DMS79 treated with DMSO at 0.1 percent for 48 hours (cell line): ENCODE measurements at places on chromosomes 16 and 17.

- no peak for DNase-seq
Measured at GRCh38 chr16:85751698-85752501, 1.0 kb upstream of the C16orf74 start.

DNA sequence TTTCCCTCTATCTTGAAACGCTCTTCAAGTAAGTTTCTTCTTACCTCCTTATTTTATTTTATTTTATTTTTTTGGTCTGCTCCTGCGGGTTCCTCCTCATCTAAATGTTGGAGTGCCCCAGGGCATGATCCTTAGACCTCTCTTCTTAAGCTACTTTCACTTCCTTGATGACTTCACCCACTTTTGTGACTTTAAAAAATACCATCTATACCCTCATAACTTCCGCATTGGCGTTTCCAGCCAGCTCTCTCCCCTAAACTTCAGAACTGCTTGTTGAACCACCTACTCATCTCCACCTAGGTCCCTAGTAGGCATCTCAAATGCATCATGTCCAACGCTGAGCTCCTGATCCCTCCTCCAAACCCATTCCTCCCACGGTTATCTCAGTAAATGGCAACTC lies 51.4 kb upstream of the NFAT5 start:
- DNase-seq, result no peak

DNA sequence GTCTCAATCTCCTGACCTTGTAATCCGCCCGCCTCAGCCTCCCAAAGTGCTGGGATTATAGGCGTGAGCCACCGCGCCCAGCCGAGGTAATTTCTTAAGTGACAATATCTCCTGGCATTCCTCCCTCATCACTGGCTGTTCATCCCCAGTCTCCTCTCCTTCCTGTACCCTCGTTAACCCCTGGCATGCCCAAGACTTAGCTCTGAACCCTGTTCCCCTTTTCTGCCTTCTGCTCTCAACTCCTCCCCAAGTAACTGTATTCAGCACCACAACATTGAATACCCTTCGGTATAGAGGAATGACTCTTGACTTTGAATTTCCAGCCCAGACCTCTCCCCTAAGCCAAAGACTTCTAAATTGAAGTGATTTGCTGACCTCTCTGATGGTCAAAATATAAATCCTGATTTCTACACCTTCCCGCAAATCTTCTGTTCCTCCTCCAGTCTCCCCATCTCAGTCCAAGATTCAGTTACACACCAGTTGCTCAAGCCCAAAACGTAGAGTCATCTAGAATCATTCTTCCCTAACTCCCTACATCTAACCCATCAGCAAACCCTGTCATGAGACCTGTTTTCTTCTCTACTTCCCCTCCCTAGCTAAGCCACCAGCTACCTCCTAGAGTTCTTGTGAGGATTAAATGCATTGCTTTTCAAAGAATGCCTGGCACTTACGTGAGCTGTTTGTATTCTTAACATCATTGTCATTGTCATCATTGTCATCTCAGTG lies 14.8 kb downstream of the PMP22 start:
- no peak for DNase-seq

DNA sequence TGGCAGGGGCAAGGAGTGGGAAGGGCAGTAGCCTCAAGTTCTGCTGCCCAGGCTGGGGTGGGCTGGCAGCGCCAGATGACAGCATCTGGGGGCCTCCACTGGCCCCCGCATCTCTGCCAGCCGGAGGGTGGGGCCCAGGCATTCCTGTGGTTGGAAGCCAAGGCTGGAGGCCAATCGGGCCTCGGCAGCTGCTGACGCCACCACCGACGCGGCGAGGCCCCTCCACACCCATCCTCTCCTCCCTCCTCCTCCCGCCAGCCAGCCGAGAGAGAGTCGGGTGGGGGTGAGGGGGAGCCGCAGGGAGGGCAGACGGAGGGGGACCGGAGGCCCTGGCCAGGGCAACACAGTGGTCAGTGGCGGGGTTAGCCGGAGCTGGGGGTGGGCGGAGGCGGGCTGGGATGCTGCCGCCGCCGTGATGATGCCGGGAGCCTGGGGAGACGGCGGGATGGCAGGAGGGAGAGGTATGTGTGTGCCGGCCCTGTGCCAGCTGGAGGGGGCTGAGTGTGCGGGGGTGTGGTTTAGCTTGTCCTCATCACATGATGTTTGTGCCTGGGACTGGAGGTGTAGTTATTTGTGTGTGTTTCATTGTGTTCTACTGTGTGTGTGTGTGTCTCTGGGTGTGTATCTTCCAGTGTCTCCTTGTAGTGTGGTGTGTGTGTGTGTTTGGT lies 36.6 kb downstream of the ARHGAP23 start:
- DNase-seq, result peak; percentile 63

GRCh38 chr17:40442392-40443195 lies 656 bp upstream of the IGFBP4 start:
- no peak for DNase-seq

DNA sequence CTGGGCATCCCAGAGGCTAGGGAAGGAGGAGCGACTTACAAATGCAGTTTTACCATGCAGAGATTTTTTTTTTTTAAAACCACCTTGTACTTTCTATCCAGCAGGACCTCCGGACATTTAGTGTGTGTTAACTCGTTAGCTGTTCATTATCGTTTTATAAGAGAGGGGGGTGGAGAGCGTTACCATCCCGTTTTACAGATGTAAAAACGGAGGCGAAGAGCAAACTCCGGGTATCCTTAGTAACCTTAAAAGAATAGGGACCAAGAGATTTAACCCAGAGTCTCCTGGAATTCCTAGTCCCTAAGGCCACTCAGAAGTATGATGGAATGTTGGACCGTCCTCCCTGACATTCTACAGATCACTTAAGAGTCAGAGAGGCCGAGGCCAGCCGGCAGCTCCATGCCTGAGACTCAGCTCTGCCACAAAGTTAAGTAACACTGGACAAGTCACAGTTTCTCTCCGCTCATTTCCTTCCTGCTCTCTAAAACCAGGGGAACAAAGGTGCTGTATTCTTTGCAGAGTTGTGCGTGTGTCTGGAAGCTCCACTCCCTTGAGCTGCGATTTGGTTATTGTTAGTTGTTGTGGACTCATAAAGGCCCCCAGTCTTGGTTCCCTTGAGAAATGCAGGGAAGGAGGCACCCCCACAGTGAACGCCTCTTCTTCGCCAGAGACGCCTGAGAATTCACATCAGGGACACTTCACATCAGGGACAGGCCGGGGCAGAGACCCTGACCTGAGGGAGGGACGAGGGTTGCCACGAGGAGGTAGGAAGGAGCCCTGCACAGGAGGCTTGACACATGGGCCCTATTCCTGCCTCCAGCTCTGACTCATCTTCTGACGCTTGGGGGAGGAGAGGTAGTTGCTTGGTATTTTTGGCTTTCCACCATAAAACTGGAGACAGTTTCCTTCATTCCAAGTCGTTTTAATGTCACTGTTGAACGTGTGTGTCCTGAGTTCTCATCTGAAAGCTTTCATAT lies 1.2 kb downstream of the DUSP14 start:
- DNase-seq, result no peak

DNA sequence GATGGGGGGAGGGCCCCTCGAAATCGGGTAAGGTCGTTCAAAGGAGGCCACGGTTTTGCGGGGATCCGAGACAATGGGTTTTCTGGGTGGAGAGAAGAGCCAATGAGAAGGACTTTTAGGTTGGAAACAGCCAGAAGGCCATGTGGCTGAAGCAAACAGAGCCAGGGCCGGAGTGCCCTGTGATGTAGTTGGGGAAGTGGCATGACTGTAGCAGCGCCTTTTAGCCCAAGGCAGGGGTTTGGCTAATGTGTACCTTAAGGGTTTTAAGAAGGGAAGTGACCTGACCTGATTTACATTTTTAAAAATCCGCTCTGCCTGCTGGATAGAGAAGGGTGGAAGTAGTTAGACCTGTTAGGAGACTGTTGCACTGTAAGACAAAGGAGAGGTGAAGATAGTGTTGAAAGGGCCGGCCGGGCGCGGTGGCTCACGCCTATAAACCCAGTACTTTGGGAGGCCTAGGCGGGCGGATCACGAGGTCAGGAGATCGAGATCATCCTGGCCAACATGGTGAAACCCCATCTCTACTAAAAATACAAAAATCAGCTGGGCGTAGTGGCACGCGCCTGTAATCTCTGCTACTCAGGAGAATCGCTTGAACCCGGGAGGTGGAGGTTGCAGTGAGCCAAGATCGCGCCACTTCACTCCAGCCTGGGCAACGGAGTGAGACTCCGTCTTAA lies 1.0 kb downstream of the LYRM1 start:
- peak; percentile 30 for DNase-seq

DNA sequence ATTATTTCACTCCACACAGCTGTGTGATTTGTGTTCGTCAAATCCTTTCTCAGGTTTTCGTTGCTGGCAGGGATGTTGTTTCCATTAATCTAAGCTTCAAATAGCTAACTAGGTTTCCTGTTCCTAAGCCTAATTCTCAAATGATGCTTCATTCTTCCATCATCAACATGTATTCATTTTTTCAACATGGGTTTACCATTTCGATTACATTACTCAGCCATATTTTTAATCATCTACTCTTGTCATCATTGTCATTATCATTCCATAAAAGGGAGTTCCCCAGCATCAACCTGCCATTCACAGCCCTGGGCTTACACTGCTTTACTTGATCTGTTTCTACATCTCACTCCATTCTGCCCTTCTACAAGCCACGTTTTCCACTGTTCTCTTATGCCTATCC lies 33.3 kb upstream of the ANKFN1 start:
- no peak for DNase-seq

DNA sequence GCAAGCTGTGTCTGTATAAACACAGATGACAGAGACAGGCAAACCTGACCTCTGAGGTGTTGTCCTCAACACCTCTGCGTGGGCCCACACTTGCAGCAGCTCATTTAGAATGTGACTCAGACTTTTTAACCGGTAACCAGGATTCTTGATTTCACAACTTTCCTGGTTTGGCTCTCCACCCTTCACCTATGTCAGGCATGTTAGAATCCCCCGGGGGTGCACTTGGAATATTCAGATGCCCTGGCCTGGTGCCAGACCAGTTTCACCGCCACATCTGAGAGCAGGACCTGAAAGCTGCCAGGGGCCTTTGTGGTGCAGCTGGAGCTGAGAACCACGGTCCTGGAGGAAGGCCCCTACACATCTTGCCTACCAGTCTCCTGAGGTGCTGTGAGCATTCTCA lies 4.8 kb downstream of the DHODH start:
- DNase-seq, result no peak

- DNase-seq, result no peak
Measured at GRCh38 chr17:38636054-38636453, 30.3 kb upstream of the SRCIN1 start.

GRCh38 chr16:67723151-67723910 lies 4.2 kb upstream of the GFOD2 start:
- DNase-seq, result no peak

GRCh38 chr16:16127469-16128116 lies 95.7 kb downstream of the ABCC6 start:
- peak; percentile 12 for DNase-seq

GRCh38 chr17:77510133-77510796 lies 369.5 kb downstream of the SEC14L1 start:
- DNase-seq, result no peak

GRCh38 chr16:64696866-64697265 lies 425.0 kb downstream of the CDH11 start:
- no peak for DNase-seq

- DNase-seq, result no peak
Measured at GRCh38 chr17:44794851-44795413, 35.2 kb downstream of the GJC1 start.

- no peak for DNase-seq
Measured at GRCh38 chr16:3787924-3788661, 70.8 kb upstream of the TRAP1 start.

DNA sequence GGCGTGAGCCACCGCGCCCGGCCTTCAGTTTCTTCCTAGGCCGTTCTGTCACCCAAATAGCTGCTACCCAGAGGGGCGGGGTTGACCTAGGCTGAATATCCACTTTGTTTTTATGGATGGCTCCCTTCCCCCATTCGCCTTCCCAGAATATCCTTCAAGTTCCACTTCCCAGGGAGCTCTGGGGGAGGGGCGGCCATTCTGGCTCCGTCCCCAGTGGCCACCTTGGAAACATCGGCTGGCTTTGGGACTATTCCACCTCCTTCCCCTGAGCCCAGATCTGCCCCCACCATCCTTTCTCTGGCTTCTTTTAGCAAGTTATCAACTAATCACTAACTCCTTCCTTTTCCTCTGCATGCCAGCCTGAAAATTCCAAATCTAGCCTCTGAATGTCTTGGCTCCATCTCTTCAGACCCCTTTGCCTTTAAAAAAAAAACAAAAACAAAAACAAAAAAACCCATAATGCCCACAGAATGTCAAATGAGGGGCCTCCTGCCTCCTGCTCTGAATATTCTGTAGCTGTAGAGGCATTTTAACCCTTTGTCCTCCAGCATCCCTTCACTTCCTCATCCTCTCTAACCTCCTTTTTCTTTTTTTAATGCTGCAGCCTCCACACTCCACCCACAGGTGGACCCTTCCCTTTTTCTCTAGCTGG lies 6.4 kb downstream of the ATP1B2 start:
- no peak for DNase-seq

DNA sequence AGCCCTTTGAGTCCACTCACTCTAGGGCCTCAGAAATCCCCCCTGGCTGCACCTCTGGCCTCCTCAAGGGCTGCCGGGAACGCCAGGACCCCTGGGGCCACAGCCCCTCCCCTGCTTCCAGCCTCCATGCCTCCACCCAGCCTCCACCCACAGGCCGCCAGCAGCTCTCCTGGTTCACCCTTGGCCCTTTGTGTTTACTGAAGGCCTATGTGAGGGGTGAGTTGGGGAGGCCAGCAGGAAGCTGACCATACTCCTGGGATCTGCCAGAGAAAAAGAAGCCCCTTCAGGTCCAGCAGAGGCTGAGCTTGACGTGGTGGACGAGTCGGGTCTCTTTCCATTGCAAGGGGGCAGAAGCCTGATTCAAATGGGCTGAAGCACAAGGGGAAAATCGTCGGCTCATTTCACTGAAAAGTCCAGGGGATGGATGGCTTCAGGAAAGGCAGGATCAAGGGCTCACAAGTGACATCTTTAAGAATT lies 18.3 kb upstream of the ATP2A3 start:
- no peak for DNase-seq

DNA sequence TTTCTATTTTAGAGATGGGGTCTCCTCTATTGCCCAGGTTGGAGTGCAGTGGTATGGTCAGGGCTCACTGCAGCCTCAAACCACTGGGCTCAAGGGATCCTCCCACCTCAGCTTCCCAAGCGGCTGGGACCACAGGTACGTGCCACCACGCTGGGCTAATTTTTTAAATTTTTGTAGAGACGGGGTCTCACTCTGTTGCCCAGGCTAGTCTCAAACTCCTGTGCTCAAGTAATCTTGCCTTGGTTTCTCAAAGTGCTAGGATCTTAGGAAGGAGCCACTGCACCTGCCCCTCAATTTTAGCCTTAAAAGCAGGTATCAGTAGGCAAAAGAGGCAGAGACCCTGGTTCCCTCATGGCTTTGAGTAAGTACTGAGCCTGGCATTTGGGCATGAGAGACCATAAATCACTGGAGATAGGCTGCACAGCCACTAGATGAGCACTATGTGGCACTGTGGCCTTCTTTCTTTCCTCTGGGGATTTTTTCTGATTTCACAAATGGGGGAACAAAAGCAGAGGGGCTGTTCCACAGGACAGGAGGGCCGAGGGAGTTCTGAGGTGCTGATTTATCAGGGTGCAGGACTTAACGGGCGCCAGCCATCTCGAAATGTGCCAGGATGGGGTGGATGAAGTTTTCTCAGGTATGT lies 82.2 kb downstream of the PLXDC1 start:
- peak; percentile 40 for DNase-seq
